ENCODE measurements at places on chromosomes 3 and 15. TPM values are rescaled to one million over a fixed set of nuclear protein-coding genes. Genes with fewer than 3 reads are reported as not detected.

LMLN gene
- polyA plus RNA-seq = 8.3 TPM

AGBL1 gene
- 0.15 TPM for polyA plus RNA-seq

CPNE9 gene
- polyA plus RNA-seq = 0.15 TPM

CHMP2B gene
- polyA plus RNA-seq = 51.8 TPM

C3orf85 gene
- 18.1 TPM for polyA plus RNA-seq

GRK7 gene
- polyA plus RNA-seq = 0.13 TPM

DNA sequence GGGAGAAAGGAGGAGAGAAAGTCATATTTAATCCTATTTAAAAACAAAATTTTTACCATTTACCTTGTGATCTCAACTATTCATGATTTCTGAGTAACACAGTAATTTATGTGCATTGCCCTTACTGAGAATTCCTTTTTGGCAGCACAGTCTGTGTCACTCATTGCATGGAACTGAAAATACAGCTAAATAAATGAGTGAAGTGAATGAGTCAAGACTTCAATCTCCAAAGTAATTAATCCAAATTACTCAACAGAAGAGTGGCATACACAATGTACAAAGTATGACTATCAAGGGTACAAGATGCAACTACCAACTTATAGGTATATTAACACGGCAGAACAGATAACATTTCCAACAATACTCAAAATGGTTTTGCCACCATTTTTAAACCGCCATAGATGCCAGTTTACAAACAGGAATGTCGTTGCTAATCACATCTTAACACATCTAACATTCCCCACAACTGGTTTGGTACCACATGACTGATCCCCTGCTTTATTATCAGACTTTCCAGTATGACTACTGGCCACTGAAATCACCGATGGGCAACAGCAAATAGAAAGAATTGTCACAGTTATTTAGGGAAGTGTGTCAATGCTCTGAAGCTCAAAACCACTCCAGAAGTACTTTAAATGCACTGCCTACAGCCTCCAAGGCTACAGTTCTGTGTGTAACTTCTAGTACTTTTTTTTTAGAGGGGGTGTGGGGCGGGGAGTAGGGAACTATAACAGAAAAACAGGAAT is 410.4 kb downstream of the SHQ1 start:
- no peak for DNase-seq

DNA sequence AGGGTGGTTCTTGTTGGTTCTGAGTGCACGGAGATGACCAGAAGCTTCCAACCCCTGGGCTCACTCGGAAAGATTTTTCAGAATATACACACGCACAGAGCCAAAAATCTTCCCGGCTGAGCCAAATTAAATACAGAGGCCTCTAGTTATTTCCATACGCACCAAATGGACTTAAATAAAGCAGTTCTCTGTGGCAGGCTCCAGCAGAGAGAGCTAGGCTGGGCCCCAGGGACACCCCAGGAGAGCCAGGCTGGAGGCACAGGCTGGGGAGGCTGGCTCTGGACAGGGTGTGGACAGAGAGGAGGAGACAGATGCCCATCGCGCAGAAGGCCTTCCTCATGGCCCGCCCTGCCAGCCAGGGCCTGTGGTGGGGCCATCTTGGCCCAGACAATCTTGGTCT is 115.9 kb downstream of the IQSEC1 start:
- DNase-seq = no peak

DNA sequence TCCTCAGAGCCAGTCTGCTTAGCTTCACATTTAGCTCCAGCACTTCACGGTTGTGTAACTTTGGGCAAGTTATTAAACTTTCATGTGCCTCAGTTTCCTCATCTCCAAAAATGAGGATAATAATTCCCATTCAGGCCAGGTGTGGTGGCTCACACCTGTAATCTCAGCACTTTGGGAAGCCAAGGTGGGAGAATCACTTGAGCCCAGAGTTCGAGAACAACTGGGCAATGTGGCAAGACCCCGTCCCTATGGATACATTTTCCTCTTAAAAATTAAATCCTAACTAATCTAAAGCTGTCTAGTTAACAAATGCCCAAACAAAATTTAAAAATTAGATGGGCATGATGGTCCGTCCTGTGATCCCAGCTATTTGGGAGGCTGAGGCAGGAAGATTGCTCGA is 7.2 kb downstream of the RCN2 start:
- no peak for DNase-seq

- DNase-seq = no peak
Observed at GRCh38 chr3:154718053-154718452, 288.1 kb upstream of the GPR149 start.

DNA sequence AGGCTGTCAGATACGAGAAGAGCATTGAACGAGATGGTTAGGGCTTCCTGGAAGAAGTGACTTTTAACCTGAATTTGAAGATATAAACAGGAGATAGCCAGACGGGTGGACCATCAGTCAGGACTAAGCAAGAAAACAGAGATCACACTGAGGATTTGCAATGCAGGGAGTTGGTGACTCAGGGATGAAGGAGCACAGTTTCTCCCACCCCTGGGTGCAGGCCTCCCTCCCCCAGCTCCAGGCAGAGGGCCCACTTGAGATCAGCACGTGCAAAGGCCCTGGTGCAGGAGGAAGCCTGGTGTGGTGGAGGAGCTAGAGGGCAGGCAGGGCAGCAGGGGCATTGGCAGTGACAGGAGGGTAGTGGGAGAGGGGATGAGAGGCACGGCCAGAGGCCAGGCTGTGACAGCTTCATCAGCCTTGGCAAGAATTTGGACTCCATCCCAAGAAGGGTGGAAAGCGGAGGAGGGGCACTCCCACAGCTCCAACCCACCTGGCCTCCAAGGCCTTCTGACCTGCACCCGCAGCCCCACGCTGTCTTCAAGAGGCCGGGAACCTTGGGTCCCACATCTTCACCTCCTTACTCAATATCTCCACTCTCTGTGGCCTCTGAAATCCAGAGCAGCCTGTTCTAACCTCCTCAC is 8.7 kb upstream of the PCSK6 start:
- no peak for DNase-seq

DNA sequence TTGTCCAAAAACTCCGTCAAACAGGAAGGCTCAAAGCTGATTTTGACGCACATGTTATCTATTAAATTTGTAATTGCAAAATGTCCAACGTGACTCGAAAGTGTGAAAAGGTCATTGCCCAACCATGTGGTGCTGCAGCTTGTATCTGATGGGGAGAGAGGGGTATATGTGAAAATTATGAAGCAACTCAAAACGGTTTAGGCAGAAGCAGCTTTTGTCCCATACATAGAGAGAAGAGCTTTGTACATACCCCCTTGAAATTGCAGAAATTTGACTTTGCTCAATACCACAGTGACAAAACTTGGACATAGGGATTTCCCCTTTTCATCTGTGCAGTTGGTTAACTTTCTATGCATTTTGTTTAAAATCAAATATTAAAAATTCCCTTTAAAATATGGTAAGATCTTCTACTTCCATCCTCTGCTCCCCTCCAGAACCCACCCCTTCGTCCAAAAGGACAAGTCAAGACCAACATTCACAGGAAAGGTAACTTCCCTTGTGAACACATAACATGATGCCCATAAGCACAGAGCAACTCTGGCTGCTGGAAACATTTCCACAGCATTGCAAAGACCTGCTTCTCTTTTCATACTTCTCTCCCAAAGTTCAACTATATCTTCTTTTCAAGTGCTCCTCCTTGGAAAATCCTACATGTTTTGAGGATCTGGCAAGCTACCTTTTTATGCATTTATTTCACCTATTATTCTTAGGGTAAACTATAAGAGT is 253.7 kb upstream of the THBS1 start:
- DNase-seq = no peak

GRCh38 chr3:9782770-9783169 is 9.5 kb downstream of the TADA3 start:
- no peak for DNase-seq

DNA sequence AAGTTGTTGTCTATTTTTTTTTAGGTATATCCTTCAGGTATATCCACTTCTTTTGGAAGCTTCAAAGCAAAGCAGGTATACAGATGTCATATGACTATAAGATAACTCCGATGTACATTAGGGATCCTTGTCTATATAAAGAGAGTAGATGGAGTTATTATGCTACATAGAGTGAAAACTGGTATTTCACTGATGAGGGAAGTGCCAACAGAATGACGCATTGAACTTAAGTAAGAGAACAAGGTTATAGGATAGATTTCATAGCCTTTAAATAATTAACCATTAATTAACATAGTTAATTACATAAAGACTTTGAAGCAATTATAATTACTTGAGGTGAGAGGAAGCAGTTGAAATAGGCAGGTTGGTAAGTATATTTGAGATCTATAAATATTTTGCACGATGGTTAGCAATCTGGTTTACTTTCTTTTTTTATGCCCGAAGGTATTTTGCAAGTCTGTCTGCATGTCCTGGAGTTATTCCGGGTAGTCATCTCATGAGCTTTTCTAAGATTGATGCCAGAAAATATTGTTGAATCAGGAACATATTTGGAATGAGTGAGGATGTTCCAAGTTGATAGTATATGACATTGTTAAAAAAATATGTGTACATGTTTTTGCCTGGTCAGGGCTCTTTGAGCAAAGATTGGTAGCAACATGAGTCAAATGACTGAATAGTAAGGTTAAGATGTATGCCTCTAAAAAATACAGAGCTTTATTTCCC is 299.5 kb upstream of the KCNMB2 start:
- DNase-seq = no peak

- DNase-seq = no peak
Observed at GRCh38 chr3:56688191-56688590, 5.1 kb upstream of the TASOR start.

DNA sequence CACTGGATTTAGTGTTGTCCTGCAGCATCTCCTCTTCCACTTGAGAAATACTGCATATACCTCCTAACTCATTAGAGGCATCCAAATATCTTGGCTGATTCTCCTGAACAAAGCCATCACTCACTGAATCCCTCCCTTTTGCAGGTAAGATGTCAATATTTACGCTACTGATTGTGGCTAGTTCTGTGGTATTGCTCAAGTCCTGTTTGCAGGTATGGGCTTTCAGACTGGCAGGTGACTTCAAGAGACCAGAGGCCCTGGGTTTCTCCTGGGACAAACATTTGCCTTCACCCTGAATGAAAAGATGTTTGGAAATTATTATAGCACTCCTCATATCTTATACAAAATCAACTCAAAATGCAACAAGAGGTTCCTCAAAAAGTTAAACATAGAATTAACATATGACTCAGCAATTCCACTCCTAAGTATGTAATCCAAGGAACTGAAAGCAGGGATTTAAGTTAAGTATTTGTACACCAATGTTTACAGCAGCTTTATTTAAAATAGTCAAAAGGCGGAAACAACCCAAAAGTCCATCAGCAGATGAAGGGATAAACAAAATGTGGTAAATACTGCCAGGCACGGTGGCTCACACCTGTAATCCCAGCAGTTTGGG is 18.6 kb downstream of the NEK4 start:
- DNase-seq = no peak

DNA sequence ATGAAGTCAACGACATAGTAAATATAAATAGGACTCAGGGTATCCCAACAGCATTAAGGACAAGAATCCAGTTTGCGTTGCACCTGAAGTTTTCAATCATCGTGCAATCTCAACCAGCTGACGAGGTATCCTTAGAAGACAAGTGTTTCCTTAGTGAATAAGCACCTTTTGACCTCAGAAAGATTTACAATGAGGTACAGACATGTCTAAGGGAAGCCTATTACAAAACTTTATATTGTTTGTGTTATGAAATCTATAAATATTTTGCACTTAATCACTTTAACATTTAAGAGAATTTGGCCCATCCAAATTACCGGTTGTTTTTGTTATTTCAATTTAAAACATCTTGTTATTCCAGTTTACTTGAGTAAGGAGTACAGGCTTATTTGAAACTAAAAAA is 64.9 kb upstream of the PRICKLE2 start:
- DNase-seq = no peak

Data from right renal pelvis (tissue), 4 donors.